ENCODE measurements at places on chromosomes 13 and 19.

DNA sequence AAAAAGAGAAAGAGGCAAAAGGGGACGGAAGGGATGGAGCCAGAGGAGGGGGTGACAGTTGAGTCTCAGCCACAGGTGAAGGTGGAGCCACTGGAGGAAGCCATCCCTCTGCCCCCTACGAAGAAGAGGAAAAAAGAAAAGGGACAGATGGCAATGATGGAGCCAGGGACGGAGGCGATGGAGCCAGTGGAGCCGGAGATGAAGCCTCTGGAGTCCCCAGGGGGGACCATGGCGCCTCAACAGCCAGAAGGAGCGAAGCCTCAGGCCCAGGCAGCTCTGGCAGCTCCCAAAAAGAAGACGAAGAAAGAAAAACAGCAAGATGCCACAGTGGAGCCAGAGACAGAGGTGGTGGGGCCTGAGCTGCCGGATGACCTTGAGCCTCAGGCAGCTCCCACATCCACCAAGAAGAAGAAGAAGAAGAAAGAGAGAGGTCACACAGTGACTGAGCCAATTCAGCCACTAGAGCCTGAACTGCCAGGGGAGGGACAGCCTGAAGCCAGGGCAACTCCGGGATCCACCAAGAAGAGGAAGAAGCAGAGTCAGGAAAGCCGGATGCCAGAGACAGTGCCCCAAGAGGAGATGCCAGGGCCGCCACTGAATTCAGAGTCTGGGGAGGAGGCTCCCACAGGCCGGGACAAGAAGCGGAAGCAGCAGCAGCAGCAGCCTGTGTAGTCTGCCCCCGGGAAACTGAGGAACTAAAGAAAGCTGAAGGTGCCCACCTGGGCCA lies 2.5 kb downstream of the POLR1G start:
- DNase-seq = no peak

GRCh38 chr13:33953203-33953602 lies 135.3 kb downstream of the RFC3 start:
- no peak for DNase-seq

- peak; percentile 82 for DNase-seq
These were observed 4.9 kb downstream of the HRC start for GRCh38 chr19:49150106-49150943.

- no peak for DNase-seq
These were observed 1.5 kb upstream of the SOX1 start for GRCh38 chr13:112065521-112065866.

- no peak for DNase-seq
These were observed 5.7 kb downstream of the PGPEP1 start for GRCh38 chr19:18346091-18346490.

GRCh38 chr13:102318233-102318632 lies 83.6 kb downstream of the FGF14 start:
- no peak for DNase-seq

- no peak for DNase-seq
These were observed 16.8 kb upstream of the PSG9 start for GRCh38 chr19:43286096-43286495.
